ENCODE measurements at places on chromosomes 3 and 15.

GRCh38 chr3:186669378-186670084, 3.7 kb downstream of the HRG start:
- no peak for DNase-seq

DNA sequence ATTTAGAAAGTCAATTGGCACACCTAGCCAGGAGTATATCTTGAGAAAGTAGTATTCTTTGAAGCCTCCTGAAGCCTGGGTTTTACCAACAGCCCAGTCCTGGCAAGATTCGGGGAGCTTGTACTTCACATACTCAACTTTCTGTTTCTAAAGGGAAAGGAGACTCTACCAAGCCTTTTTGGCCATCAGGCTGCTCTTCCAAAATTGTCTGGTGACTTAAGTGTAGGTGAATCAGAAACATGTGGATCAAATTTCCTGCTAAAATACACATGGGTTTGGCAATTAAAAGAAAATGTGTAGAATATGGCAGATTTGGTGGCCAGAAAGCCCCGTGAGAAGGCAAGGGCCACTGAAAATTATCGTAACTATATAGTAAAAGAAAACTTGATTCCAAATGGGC, 15.9 kb upstream of the GREM1 start:
- no peak for DNase-seq

DNA sequence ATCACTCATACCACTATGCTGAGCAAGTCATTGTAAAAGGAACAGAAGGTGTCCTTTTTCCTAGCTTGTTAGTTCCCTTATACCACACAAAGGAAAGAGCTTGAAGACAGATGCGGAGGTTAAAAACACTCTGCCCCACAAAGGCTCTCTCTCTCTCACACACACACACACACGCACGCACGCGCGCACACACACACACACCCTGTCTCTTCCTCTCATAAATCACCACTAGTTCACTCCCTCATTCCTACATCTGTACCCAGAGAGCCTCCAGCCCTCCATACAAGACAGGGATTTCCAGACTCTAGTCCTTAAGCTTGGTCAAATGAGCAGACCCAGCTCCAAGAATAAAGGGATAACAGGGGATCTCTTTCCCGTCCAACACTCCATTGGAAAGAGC, 120.1 kb upstream of the THBS1 start:
- DNase-seq: no peak

DNA sequence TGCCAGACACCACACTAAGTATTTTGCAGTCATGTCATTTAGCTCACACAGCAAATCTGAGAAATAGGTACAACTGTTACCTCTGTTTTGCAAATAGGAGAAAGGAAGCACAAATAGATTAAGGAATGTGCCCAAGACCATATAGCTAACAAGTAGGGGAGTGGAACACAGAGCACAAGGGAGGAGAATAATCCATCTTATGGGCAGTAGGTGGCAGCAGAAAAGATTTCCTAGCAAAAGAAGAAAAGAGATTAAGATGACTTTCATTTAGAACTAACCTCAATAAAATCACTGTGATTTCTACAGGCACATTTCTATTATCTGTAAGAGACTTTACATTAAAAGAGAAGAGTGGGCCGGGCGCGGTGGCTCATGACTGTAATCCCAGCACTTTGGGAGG, 49.1 kb downstream of the NR1I2 start:
- DNase-seq: no peak

GRCh38 chr3:65854606-65855304, 184.0 kb downstream of the MAGI1 start:
- DNase-seq: no peak

GRCh38 chr15:80567721-80568157, 127.4 kb upstream of the ABHD17C start:
- peak; percentile 85 for DNase-seq

GRCh38 chr15:42921342-42921731, 759 bp upstream of the TTBK2 start:
- no peak for DNase-seq

GRCh38 chr3:42736081-42736480, 33.5 kb upstream of the HHATL start:
- DNase-seq: no peak

GRCh38 chr3:28050120-28050519, 191.3 kb upstream of the CMC1 start:
- no peak for DNase-seq

DNA sequence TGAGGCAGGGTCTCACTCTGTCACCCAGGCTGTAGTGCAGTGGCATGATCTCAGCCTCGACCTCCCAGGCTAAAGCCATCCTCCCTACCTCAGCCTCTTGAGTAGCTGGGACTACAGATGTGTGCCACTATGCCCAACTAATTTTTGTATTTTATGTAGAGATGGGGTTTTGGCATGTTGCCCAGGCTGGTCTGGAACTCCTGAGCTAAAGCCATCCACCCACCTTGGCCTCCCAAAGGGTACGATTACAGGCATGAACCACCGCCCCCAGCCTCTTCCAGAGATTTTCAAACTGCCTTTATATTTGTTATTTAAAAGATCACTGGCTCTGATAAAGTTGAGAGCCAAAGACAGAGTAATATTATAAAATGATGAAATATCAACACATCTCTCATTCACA, 37.3 kb downstream of the BSN start:
- no peak for DNase-seq

- no peak for DNase-seq
Measured at GRCh38 chr3:186169379-186169778, 60.5 kb upstream of the ETV5 start.

DNA sequence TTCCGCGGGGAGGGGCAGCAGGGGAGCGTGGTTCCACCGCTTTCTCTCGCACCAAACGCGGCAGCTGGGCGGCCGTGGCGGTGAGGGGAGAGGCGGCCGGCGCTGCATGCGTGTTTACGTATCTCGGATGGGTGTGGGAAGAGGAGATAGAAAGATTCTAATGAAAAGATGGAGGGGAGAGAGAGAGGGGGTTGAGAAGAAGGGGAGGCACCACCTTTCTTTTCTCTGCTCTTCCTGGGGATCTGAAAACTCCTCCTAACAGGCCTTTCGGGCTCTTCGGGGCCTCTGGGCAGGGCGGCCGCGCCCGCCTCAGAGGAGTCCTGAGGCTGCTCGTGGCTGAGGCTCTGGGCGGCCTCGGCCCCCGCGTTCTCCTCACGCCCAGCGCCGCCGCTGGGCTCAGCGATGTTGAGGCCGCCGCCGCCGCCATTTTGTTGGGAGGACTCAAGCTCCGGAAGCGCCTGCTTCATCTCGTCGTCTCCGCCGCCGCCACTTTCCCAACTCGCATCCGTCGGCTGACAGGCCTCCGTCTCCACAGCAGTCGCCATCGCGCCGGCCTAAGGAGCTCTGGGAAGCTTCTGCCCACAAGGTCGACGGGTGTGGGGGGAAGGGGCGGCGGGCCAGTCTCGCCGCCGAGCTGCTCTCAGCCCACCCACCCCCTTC, 473 bp downstream of the TASOR start:
- peak; percentile 30 for DNase-seq

GRCh38 chr3:43285644-43286043, 696 bp upstream of the SNRK start:
- DNase-seq: no peak

DNA sequence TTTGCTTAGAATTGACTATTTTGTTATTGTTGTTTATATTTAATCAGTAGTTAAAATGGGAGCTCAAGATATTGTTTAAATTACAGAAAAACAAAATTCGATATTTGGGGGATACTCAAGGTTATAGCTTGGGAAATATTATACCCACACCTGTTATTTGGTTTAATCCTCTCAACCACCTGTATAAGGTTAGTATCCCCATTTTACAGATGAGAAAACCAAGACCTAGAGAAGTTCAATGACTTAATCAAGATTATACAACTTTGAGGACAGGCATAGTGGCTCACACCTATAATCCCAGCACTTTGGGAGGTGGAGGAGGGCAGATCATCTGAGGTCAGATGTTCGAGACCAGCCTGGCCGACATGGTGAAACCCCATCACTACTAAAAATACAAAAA, 39.8 kb upstream of the CA12 start:
- DNase-seq: no peak

DNA sequence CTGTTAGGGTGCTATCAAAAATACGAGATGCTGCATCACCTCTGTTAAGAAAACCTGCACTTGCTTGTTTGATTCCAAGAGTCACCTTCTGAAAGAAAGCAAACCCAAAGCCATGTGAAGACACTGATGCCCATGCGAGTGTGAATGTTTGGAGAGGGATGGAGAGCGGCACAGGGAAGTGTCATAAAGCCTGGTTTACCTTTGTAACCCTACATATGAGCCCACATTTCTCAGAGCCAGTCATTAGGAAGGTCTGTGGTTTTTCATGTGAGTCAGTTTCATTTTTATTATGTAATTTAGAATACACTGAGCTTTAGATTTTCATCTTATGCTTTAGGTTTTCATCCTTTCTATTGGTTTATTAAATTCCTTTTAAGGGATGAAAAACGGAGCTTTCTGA, 896.8 kb downstream of the ROBO1 start:
- no peak for DNase-seq

DNA sequence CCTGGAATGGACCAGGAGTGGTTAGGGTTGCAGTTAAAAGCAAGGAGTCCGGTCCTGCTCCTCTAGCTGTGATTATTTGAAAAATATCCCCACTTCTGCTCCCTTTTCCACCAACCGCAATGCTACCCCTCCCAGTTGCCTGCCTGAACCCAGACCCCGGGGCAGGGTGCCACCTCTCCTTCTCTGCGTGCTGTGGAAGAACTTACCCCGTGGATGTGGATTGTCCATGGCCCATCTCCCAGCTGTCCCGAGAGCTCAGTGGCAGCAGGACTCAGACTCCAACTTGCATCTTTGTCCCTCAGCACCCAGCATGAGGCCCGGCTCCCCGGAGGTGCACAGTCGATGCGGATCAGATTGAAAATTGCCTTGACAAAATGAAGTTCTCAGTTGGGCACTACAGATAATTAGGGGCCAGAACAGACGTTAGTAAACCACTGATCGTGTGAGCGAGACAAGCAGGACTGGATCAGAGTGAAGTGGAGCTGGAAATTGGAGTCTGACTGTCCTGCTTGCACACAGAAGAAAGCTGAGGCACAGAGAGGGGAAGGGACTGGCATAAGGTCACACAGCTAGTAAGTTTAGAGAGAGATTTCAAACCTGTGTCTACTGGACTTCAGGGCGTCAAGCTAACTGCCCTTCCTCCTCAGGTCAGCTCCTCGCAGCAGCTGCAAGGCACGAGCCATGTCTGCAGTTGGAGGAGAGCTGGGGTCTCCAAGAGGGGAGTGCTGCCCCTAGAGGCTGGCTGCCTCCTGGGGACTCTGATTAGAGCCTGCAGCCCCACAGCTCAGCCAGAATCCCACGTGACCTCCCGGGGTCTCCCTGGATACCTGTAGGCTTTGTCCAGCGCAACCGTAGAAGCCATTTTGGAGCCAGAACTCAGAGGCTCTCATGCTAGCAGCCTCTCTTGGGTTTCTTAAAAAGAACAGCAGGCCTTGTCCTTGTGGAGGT, 14.7 kb downstream of the SLC6A1 start:
- no peak for DNase-seq

- DNase-seq: no peak
Measured at GRCh38 chr3:4688411-4688810, 195.3 kb downstream of the ITPR1 start.

DNA sequence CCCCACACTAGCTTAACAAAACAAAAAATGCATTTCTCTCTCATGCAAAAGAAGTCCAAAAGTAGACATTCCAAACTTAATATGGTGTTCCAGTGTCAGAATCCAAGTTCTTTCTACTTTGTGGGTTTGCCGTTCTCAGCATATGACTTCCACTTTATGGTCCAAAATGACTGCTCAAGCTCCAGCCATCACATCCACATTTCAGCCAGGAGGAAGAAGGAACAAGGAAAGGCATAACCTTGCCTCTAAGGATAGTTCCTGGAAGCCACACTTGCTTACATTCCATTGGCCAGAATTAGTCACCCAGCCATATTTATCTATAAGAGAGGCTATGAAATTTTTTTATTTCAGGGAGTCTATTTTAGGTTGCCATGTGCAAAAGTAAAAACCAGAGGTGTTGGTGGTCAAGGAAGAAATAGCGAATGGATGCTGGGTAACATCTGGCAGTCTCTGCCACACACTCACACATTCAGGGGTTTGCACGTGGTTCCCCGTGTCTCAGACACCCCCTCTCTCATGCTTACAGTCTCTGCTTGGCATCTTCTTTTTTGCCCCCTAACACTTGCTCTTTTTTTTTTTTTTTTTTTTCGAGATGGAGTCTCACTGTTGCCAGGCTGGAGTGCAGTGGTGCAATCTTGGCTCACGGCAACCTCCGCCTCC, 69.3 kb downstream of the RPL39L start:
- no peak for DNase-seq

- no peak for DNase-seq
Measured at GRCh38 chr3:57557085-57557537, 1.0 kb downstream of the PDE12 start.

DNA sequence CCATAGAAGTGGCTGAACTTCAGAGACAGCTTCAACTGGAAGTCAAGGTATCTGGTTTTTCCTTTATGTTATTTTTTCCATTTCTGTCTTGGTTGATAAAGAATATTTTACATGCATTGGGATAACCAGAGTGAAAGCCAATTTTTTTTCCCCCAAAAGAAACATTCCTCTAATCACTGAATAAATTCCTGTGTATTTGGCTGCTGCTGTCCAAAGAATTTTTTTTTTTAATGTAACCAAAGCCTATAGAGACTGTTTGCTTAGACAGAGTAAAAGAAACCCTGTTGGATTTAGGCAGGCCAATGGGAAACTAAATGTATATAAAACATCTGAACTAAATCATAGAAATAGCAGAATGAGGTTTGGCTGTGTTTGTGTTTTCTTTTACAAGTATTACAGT, 75.2 kb downstream of the CGNL1 start:
- DNase-seq: no peak

GRCh38 chr3:59680919-59681318, 631.1 kb upstream of the CFAP20DC start:
- no peak for DNase-seq

GRCh38 chr3:124217542-124217941, 225.6 kb upstream of the ROPN1 start:
- DNase-seq: peak; percentile 24

DNA sequence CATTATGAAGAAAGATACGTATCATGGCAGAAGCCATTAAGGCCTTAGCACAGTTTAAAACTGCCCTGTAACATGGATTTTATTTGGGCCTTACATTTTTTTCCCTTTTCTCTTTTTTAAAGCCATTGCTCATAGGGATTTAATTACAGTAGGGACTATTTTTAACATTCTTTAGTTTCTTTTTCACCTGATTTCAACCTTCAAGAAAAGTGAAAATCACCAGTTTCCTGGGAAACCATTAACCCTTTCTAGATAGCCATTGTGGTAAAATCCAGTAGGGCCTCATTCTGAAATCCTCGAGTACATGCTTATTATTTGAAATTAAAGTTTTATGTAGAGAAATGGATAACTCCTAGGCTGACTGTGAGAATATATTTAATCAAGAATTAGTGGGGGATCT, 3.1 kb downstream of the SPRED1 start:
- no peak for DNase-seq

GRCh38 chr3:22199095-22199494, 448.1 kb upstream of the ZNF385D start:
- no peak for DNase-seq

- DNase-seq: peak; percentile 95
Measured at GRCh38 chr15:32855942-32856341, 138.1 kb downstream of the GREM1 start.

All from AG09319 (cell line).